ENCODE measurements at places on chromosomes 11 and 22. TPM values are rescaled to one million over a fixed set of nuclear protein-coding genes. Genes with fewer than 3 reads are reported as not detected.

Gene OLFML1
- total RNA-seq: 48.0 TPM

Gene EPS8L2
- 12.4 TPM for total RNA-seq

Gene BLID
- 15.6 TPM for total RNA-seq

Gene FAM111A
- 93.6 TPM for total RNA-seq

Gene A4GALT
- 10.7 TPM for total RNA-seq

Gene SPDYC
- total RNA-seq: not detected

Gene ARHGAP32
- total RNA-seq: 40.0 TPM

Gene KCNK4
- total RNA-seq: not detected

Gene ZP1
- not detected for total RNA-seq

Gene ABCG4
- 0.95 TPM for total RNA-seq

Gene OR4B1
- not detected for total RNA-seq
